MM.1S (cell line): ENCODE measurements at places on chromosomes 16 and 17.

- H3K27ac ChIP-seq, result no peak overlapping the region
- H3K36me3 ChIP-seq, result no peaks in the 10 kb centered on the region
- peaks cover 17% of the 10 kb centered on the region for H3K4me1 ChIP-seq
These were observed 31.7 kb downstream of the SOCS1 start for GRCh38 chr16:11224096-11224893.

- peak; percentile 72 for DNase-seq
- H3K27ac ChIP-seq, result peak overlapping the region; percentile 75
- no peaks in the 10 kb centered on the region for H3K36me3 ChIP-seq
- peak overlapping the region; percentile 83 for H3K4me3 ChIP-seq
- peaks cover 23% of the 10 kb centered on the region for H3K4me1 ChIP-seq
- H3K27me3 ChIP-seq, result no peaks in the 10 kb centered on the region
These were observed 1.1 kb downstream of the FLII start for GRCh38 chr17:18257268-18257981.

GRCh38 chr17:700504-701094, 14.0 kb downstream of the VPS53 start:
- no peak overlapping the region for H3K27ac ChIP-seq
- H3K36me3 ChIP-seq, result no peaks in the 10 kb centered on the region

GRCh38 chr16:12142157-12142556, 165.6 kb downstream of the SNX29 start:
- H3K4me3 ChIP-seq, result no peak overlapping the region
- H3K27ac ChIP-seq, result no peak overlapping the region
- no peak for DNase-seq
- H3K36me3 ChIP-seq, result no peaks in the 10 kb centered on the region

DNA sequence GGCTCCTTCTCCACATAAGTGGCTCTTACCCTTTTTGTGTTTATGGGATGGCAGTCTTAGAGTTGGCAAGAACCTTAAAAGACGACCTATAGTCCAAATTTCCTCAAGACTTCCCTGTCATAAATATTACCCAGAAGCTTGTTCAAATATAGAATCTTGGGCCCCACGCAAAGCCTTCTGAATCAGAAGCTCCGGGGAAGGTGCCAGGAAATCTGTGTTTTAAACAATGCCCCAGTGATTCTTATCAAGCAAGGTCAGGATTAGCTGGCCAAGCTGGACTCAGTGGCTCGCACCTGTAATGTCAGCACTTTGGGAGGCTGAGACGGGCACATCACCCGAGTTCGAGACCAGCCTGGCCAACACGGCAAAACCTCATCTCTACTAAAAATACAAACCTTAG, 85.7 kb downstream of the TIMM22 start:
- H3K4me3 ChIP-seq, result no peak overlapping the region
- H3K36me3 ChIP-seq, result no peaks in the 10 kb centered on the region; the same call in 1 of the 2 replicates
- H3K27me3 ChIP-seq, result no peaks in the 10 kb centered on the region
- H3K27ac ChIP-seq, result peak overlapping the region; percentile 98; the same call in 1 of the 2 replicates

DNA sequence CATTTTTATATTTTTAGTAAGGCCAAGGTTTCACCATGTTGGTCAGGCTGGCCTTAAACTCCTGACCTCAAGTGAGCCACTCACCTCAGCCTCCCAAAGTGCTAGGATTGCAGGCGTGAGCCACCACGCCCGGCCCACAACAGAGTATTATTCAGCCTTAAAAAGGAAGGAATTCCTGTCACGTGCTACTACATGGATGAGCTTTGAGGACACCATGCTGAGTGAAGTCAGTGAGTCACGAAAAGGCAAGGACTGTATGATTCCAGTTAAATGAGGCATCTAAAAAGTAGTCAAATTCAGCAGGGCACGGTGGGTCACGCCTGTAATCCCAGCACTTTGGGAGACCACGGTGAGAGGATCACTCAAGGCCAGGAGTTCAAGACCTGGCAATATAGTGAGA, 9.7 kb downstream of the CSF3 start:
- H3K36me3 ChIP-seq, result no peaks in the 10 kb centered on the region
- no peaks in the 10 kb centered on the region; the same call in 1 of the 2 replicates for H3K4me1 ChIP-seq
- no peak overlapping the region for H3K27ac ChIP-seq
- DNase-seq, result no peak
- no peak overlapping the region for H3K4me3 ChIP-seq

DNA sequence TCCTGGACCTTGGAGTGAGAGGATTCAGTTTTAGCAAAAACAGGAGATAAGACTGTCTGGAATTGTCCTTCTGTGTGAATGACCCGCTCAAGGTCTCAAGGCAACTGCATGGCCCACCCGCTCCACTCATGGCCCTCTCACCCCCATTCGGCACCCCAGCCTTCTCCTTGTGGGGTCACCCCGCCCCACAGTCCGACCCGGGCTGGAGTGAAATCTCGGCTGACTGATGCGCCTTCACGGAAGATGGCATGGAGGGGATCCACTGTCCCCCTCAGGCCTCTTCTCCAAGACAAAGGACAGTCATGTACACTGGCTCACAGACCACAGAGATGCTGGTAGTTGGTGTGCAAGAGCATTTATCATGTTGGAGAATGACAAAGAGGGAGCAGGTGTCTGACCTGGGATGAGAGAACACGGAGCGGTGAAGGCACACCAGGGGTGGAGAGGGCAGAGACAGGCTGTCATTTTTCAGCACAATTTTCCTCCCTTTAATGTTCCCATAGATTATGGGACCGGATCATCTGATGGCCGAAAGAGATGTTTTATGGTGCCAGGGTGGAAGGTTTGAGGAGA, 391.9 kb upstream of the TNRC6C start:
- no peak overlapping the region for H3K4me3 ChIP-seq
- no peak overlapping the region for H3K27ac ChIP-seq

DNA sequence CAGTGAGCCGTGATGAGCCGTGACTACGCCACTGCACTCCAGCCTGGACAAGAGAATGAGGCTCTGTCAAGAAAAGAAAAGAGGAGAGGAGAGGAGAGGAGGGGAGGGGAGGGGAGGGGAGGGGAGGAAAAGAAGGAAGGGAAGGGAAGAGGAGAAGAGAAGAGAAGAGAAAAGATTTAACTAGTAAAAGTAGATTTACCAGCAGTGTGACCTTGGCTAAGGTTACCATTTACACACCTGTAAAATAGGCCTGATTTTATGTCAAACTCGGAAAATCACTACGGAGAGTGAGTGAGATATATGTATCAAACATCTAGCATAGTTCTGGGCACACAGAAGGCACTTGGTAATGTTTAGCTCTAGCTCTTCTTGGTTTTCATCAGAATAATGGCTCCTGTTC, 109.2 kb downstream of the LYRM1 start:
- no peaks in the 10 kb centered on the region for H3K27me3 ChIP-seq
- H3K36me3 ChIP-seq, result no peaks in the 10 kb centered on the region
- H3K4me3 ChIP-seq, result no peak overlapping the region
- no peak for DNase-seq
- no peak overlapping the region for H3K27ac ChIP-seq
- no peaks in the 10 kb centered on the region for H3K4me1 ChIP-seq

- H3K4me1 ChIP-seq, result no peaks in the 10 kb centered on the region
- DNase-seq, result no peak
- H3K4me3 ChIP-seq, result no peak overlapping the region
- H3K36me3 ChIP-seq, result no peaks in the 10 kb centered on the region
- H3K27ac ChIP-seq, result no peak overlapping the region
These were observed 364.9 kb downstream of the SNX29 start for GRCh38 chr16:12341423-12341822.

- H3K4me1 ChIP-seq, result no peaks in the 10 kb centered on the region
- H3K4me3 ChIP-seq, result no peak overlapping the region
- H3K27me3 ChIP-seq, result peaks cover 40% of the 10 kb centered on the region
- no peaks in the 10 kb centered on the region for H3K36me3 ChIP-seq
- no peak overlapping the region for H3K27ac ChIP-seq
- no peak for DNase-seq
These were observed 7.4 kb downstream of the GFAP start for GRCh38 chr17:44907729-44908470.

DNA sequence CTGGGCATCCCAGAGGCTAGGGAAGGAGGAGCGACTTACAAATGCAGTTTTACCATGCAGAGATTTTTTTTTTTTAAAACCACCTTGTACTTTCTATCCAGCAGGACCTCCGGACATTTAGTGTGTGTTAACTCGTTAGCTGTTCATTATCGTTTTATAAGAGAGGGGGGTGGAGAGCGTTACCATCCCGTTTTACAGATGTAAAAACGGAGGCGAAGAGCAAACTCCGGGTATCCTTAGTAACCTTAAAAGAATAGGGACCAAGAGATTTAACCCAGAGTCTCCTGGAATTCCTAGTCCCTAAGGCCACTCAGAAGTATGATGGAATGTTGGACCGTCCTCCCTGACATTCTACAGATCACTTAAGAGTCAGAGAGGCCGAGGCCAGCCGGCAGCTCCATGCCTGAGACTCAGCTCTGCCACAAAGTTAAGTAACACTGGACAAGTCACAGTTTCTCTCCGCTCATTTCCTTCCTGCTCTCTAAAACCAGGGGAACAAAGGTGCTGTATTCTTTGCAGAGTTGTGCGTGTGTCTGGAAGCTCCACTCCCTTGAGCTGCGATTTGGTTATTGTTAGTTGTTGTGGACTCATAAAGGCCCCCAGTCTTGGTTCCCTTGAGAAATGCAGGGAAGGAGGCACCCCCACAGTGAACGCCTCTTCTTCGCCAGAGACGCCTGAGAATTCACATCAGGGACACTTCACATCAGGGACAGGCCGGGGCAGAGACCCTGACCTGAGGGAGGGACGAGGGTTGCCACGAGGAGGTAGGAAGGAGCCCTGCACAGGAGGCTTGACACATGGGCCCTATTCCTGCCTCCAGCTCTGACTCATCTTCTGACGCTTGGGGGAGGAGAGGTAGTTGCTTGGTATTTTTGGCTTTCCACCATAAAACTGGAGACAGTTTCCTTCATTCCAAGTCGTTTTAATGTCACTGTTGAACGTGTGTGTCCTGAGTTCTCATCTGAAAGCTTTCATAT, 1.2 kb downstream of the DUSP14 start:
- no peaks in the 10 kb centered on the region for H3K27me3 ChIP-seq
- H3K27ac ChIP-seq, result peak overlapping the region; percentile 38; the same call in 1 of the 2 replicates
- H3K4me1 ChIP-seq, result peaks cover 11% of the 10 kb centered on the region
- H3K36me3 ChIP-seq, result no peaks in the 10 kb centered on the region

- H3K27ac ChIP-seq, result no peak overlapping the region
- H3K4me3 ChIP-seq, result no peak overlapping the region
- H3K27me3 ChIP-seq, result no peaks in the 10 kb centered on the region
- H3K36me3 ChIP-seq, result no peaks in the 10 kb centered on the region
- H3K4me1 ChIP-seq, result no peaks in the 10 kb centered on the region
These were observed 93.3 kb downstream of the ASIC2 start for GRCh38 chr17:33199571-33200510.

GRCh38 chr16:19843371-19843770, 41.3 kb downstream of the GPRC5B start:
- no peak overlapping the region for H3K4me3 ChIP-seq
- H3K27me3 ChIP-seq, result no peaks in the 10 kb centered on the region
- no peaks in the 10 kb centered on the region for H3K4me1 ChIP-seq
- H3K36me3 ChIP-seq, result no peaks in the 10 kb centered on the region
- DNase-seq, result no peak

GRCh38 chr16:10652730-10653590, 41.8 kb downstream of the TEKT5 start:
- H3K4me3 ChIP-seq, result no peak overlapping the region
- H3K27me3 ChIP-seq, result no peaks in the 10 kb centered on the region
- H3K27ac ChIP-seq, result no peak overlapping the region
- H3K36me3 ChIP-seq, result no peaks in the 10 kb centered on the region
- H3K4me1 ChIP-seq, result peaks cover 11% of the 10 kb centered on the region

DNA sequence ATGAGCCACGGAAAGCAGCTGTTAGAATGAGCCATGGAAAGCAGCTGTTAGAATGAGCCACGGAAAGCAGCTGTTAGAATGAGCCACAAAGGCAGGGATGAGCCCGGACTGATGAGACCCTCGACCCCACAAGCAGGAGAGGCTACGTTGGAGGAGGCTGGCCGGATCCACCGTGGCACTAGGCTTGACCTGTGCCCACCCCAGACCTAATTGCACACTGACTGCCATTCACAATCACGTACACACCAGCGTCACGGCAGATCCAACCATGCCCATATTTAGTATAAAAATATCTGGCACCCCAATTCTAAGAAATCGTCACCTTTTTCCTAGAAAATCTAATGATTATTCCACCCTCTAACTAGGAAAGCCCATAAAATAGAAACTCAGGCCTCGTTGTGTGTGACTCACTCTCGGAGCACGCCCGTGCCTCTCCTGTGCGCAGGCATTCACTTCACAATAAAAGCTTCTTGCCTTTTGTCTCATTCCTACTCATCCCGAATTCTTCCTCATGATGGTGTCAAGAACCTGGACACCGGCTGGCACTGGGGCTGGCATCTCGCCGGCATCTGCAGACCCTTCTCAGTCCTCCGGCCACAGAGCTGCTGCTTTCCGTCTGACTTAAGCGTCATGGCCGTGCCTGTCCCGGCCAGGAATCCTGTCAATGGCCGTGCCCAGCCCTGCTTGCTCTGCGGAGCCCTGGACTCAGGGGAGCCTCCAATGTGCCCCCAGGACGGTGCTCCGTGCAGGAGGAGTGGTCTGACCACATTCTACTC, 5.5 kb upstream of the SECTM1 start:
- H3K36me3 ChIP-seq, result no peaks in the 10 kb centered on the region
- H3K27me3 ChIP-seq, result no peaks in the 10 kb centered on the region
- H3K4me3 ChIP-seq, result no peak overlapping the region

- DNase-seq, result no peak
- no peak overlapping the region for H3K4me3 ChIP-seq
- H3K27ac ChIP-seq, result no peak overlapping the region
These were observed 26.1 kb downstream of the RCVRN start for GRCh38 chr17:9878786-9879525.

GRCh38 chr17:38704606-38705522, at the start of gene MLLT6:
MLLT6 (plus strand) TSS chr17:38705273; CDS start chr17:38705633, 360 bp downstream.
- H3K4me3 ChIP-seq, result peak within 1 kb of the TSS; percentile 86
- H3K36me3 ChIP-seq, result 0 out of 2 replicates have a peak, but pooled peaks cover 5% of the 10 kb centered on the region
- no peaks in the 10 kb centered on the region for H3K27me3 ChIP-seq
- DNase-seq, result peak; percentile 82
- H3K4me1 ChIP-seq, result peaks cover 20% of the 10 kb centered on the region

DNA sequence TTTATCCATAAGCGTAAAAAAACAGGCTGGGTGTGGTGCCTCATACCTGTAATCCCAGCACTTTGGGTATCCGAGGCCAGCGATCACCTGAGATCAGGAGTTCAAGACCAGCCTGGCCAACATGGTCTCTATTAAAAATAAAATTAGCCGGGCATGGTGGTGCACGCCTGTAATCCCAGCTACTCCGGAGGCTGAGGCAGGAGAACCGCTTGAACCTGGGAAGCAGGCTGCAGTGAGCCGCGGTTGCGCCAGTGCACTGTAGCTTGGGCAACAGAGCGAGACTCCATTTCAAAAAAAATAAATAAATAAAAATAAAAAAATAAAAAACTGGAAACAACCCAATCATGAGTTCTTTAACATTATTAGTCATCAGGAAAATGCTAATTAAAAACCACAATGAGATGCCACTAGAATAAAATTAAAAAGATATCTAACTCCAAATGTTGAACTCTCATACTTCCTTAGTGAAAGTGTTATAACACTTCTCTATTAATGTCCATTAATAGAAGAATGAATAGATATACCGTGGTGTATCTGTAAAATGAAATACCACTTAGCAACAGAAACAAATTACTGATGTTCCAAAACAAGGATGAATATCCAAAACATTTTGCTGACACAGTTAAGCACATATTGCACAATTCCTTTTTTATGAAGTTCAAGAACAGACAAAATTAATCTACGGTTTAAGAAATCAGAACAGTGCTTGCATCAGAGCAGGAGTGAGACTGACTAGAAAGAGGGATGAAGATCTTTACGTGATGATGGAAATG, 13.1 kb downstream of the MPHOSPH6 start:
- peak overlapping the region; percentile 59; the same call in 1 of the 2 replicates for H3K27ac ChIP-seq
- H3K4me3 ChIP-seq, result no peak overlapping the region
- peaks cover 8% of the 10 kb centered on the region for H3K4me1 ChIP-seq
- no peaks in the 10 kb centered on the region for H3K36me3 ChIP-seq
